D721Med (cell line): ENCODE measurements at places on chromosomes 4 and X.

DNA sequence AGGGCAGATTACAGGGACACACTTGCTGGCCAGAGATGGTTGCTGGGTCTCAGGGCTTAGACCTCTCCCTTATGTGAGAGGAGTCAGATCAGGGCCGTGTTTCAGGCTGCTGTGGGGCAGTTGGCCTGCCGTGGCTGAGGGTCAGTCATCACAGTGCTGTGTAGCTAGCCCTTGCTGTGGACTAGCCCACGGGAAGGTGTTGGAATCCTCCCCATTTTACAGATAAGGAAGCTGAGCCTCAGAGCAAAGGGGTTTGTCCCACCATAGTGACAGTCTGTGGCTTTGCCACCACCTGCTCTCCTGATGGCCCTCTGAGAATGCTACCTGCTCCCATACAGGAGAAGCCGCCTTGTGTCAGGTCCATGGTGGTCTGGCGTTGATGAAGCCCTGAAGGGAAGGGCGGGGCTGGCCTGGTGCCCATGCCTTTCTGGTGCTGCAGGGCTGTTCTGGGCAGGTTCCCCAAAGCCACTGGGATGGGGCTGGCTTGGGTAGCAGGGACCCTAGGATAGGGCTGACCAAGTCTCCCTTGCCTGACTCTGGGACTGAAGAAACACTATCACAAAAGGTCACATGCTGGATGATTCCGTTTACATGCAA lies 2.4 kb upstream of the FAM53A start:
- DNase-seq, result no peak

DNA sequence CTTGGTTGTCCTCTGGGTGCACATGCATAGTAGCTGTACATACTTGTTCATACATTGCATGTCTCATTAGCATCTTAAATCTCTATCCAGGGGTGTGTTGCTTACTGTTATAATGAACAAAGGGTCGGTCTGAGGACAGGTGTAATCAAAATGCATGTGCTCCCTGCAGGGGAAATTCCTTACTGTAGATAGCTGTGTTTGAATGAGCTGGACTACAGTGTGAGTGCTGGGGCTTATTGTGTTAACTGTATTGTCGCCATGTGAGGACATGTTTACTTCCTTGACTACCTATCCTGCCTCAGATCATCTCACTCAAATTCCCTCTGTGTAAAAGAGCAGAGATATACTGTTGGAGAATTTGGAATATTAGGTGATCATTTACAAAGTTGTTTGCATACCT lies 98.7 kb downstream of the KLHL34 start:
- DNase-seq, result no peak

DNA sequence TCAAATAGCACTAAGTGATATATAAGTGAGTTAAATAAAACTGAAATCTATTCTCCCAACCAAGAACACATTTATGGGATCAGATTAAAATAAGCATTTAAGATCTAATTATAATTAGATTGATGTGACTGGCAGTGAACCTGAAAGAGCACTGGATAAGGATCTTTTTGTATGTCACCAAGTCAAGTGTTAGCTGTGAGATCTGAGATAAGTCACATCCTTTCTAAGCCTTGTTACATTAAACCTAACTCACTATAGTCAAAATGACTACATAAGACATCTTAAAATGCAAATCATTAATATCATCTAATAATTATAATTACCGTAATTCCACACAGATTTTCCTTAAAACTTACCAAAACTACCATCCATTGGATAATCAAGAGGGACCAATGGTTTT lies 1.6 kb downstream of the CCNA2 start:
- DNase-seq, result no peak

GRCh38 chr4:184262901-184263300 lies 45.2 kb upstream of the ENPP6 start:
- DNase-seq, result no peak

DNA sequence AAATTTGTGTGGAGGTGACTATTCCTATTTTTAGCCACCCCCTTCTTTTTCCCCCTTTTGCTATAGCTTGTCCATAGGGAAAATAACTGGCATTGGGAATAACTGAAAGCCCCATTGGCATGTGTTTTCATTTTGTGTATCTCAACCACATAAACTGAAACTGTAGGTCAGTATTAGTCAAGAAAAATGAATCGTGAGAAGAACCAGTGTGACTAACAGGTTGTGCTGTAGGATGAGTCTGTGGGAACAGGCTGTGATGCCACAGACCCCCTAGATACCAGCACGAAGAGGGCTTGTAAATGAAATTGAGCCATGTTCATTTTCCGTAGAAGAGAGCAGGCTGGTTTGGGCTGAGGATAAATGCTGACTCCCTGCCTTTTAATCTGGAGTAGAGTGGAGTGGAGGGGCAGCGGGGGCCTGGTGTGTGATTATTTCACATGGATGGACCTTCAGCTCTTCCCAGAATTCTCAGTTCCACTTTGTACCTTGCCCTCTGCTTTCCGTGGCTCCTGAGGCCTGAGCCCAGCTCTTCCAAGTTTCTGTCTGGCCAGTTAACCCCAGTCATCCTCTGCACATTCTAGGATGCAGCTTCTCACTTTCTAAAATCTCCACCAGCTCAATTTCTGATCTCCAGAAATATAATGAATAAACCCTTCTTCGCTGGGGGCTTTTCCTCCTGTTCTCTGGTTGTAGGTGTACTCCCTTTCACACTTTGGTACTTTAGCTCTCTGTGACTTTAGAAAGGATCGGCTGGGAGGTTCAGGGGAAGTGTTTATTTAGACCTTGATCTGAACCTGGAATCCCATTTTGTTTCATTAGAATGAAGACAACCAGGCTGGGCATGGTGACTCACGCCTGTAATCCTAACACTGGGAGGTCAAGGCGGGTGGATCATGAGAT lies 37.3 kb downstream of the DCUN1D4 start:
- no peak for DNase-seq

- no peak for DNase-seq
Observed at GRCh38 chr4:172707622-172708021, 461.0 kb upstream of the GALNT7 start.
